ENCODE measurements at places on chromosomes 6 and 20.

DNA sequence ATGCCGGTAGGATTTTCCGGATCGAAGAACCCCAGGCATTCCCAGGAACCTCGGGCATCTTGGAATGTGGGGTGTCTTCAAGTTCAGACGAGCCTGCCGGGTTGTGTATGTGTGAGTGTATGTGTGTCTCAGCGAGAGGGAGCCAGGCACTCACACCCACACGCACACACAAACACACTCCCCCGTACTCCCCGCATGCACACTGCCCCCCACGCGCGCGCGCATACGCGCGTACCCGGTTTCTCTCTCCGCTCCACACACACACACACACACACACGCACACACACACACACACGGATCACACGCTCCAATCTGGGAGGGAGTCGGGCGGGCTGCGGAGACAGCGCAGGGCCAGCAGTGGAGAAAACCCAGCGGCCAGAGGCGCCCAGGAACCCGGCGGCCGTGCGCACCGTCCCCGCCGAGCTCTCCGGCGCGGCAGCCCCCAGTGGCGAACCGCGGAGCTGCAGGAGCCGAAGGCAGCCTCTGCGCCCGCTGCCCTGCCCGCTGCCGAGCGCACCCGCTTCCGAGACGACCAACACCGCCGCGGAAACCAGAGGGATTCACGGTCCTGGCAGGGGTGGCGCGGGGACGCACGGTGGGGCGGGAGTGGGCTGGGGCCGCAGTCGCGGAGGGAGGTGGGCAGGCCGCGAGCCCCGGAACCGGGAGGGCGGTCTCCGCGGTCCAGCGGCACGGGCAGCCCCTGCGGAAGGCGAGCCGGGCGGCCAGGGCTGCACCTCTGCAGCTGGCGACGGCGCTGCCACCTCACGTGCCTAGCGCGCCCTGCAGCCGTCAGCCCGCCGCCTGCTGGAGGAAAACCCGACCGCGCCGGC lies at the start of gene LRFN2:
Gene LRFN2, minus strand, starts transcription at position 125 of the 830 bp plus-strand sequence.
- DNase-seq: peak; percentile 1

DNA sequence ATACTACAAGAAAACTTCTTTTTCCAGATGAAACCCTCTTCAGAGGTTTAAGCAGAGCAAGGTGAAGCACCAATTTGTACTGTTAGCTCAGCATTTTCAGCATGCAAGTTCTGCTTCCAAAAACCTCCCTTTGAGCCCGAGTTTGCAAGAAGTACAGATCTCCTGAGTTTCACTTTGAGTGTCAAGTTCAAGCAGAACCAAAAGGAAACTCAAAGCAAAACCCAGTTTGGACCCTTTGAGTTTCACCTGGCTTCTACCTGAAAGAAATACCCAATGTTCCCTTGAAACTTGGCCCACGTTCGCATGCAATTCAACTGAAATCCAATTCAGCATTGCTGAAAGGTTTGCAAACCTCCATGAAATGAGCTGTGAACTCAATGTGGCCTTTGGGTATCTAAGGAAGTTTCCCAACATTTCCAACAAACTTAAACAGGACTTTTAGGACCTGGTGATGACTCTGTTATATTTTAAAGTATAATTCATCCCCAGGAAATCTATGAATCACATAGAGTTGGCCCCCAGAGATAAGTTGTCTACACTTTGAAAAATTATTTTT lies 62.9 kb upstream of the HBS1L start:
- DNase-seq: no peak

- peak; percentile 70 for DNase-seq
Observed at GRCh38 chr20:478949-479429, 16.7 kb upstream of the TBC1D20 start.

GRCh38 chr6:93784794-93785693 lies 365.7 kb upstream of the EPHA7 start:
- DNase-seq: peak; percentile 80

Data from A172 (cell line).